ENCODE measurements at places on chromosomes 3 and 15.

GRCh38 chr15:61081027-61081322 is 148.1 kb downstream of the RORA start:
- no peak for DNase-seq

- no peak for DNase-seq
Observed at GRCh38 chr15:69071260-69071659, 56.8 kb downstream of the NOX5 start.

- DNase-seq, result peak; percentile 85
Observed at GRCh38 chr3:37197810-37198371, 23.5 kb upstream of the LRRFIP2 start.

DNA sequence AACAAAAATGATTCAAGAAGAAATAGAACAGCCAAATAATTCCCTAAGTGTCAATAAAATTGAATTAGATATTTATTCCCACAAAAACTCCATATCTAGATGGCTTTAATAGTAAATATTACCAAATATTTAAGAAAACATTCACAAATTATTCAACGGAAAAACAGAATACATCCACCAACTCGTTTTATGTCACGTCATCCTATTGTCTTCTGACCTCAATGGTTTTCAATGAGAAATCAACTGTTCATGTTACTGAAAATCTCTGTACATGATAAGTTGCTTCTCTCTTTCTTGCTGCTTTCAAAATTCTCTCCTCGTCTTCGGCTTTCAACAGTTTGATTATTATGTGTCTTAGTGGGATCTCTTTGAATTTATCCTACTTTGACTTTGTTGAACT is 17.1 kb upstream of the FBXL2 start:
- no peak for DNase-seq

- peak; percentile 2 for DNase-seq
Observed at GRCh38 chr15:27730868-27731267, 368.2 kb downstream of the OCA2 start.

GRCh38 chr15:71549091-71549490 is 261.3 kb upstream of the NR2E3 start:
- DNase-seq, result no peak

DNA sequence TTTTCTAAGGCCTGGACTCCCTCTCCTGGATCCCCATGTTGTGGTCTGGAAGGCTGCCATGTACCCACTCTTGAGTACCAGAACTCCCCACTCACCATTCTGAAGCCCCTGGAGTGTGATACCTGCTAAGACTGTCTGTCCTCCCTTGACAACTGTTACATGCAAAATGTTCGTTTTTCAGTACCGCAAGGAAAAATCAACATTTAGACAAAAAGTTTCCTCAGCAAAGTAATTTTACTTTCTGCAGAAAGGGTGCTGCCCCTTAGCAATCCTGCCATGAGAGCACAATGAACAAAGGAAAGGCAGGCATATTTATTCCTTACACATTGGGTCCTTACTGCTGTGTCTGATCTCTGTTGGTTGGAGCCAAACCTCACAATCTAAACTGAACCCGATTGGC is 7.0 kb upstream of the GK5 start:
- DNase-seq, result no peak

- no peak for DNase-seq
Observed at GRCh38 chr15:98903377-98904018, 104.1 kb downstream of the PGPEP1L start.

- no peak for DNase-seq
Observed at GRCh38 chr3:94137377-94137776, 74.5 kb downstream of the NSUN3 start.

DNA sequence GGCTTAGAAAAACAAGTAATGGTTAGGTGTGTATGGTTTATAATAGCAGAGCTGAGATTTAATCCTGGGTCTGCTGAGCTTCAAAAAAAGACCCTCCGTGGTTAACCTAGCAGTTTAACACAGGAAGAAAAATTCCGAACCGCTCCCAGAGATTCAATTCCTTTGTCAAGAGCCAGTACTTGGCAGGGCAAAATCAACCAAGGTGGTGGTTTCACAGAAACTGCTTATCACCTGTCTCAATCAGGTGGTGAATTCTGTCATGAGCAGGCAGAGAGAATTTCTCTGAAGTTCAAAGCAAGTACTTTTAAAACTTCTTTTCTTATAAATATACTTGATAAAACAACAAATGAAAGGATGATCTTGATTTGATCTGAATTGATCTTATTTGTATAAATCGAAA is 17.2 kb downstream of the SYNPR start:
- DNase-seq, result no peak

DNA sequence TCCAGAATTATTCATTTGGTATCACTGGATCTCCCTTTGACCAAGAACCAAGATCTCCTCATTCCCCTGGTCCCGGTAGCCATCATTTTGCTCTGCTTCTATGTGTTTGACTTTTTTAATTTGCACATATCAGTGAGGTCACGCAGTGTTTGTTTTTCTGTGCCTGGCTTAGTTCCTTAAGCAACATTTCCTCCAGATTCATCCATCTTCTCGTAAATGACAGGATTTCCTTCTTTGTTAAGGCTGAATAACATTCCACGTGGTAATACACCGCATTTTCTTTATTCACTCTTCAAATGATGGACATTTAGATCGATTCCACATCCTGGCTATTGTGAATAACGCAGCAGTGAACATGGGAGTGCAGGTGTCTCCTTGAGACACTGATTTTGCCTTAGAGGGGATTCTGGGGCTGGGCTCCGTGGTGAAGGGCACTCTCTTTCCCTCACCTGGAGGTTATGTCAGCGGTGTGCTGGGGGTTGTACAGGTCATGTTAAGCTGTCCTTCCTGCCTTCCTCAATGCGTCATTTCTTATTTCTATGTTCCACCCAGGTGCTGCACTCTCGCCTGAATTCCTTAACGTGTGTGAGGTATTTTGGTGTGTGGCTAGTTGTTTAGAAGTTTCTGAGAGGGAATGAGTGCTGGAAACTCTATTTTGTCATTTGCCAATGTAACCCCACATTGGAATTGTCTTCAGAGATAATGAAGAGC is 212.2 kb downstream of the LPP start:
- DNase-seq, result no peak

DNA sequence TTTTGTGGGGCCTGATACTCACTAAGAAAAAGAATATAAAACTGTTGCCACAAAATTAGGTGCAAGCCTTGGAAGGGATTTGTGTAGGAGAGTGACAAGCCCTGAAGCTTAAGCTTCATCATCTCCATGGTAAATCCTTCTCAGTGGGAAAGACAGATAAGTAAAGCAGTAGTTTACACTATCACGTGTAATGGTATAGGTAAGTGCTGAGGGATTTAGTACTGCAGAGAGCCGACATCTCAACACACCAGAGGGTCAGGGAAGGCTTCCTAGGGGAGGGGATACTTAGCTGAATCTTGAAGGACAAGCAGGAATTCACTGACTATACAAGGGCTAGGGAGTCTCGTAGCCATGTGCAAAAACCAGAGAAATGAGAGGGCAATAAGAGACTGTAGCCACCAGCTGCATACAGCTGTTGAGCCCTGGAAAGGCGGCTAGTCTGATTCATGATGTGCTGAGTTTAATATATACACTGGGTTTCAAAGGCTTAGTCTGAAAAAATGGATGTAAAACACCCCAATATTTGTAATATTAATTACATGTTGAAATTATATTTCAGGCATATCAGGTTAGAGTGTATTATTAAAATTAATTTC is 11.1 kb downstream of the SLC24A1 start:
- DNase-seq, result no peak

GRCh38 chr3:169153656-169154055 is 509.9 kb downstream of the MECOM start:
- no peak for DNase-seq

GRCh38 chr15:69446953-69447352 is 5.7 kb upstream of the RPLP1 start:
- DNase-seq, result no peak

GRCh38 chr3:180626844-180627243 is 24.9 kb downstream of the TTC14 start:
- DNase-seq, result no peak

DNA sequence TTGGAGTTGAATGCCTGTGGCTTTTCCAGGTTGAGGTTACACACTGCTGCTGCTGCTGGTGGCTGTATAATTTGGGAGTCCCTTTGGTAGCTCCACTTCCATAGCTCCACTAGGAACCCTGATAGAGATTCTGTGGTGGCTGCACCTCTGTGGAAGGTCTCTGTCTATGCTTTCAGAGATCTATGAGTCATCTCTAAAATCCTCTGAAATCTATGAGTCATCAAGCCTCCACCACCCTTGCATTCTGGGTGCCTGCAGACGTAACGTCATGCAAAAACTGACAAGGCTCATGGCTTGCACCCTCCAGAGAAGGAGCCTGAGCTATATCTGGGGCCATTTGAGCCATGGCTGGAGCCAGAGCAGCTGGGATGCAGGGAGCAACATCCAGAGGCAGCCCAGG is 1037.0 kb upstream of the CFAP20DC start:
- peak; percentile 6 for DNase-seq
